NCI-H2227 treated with DMSO at 0.1 percent for 48 hours (cell line): ENCODE measurements at places on chromosomes 5 and 9.

- peak; percentile 48 for DNase-seq
Measured at GRCh38 chr5:135329066-135329912, 69.7 kb downstream of the MACROH2A1 start.

- DNase-seq: no peak
Measured at GRCh38 chr9:82677086-82677485, 385.9 kb downstream of the RASEF start.

GRCh38 chr5:14445013-14445412, 136.6 kb upstream of the OTULINL start:
- DNase-seq: no peak

DNA sequence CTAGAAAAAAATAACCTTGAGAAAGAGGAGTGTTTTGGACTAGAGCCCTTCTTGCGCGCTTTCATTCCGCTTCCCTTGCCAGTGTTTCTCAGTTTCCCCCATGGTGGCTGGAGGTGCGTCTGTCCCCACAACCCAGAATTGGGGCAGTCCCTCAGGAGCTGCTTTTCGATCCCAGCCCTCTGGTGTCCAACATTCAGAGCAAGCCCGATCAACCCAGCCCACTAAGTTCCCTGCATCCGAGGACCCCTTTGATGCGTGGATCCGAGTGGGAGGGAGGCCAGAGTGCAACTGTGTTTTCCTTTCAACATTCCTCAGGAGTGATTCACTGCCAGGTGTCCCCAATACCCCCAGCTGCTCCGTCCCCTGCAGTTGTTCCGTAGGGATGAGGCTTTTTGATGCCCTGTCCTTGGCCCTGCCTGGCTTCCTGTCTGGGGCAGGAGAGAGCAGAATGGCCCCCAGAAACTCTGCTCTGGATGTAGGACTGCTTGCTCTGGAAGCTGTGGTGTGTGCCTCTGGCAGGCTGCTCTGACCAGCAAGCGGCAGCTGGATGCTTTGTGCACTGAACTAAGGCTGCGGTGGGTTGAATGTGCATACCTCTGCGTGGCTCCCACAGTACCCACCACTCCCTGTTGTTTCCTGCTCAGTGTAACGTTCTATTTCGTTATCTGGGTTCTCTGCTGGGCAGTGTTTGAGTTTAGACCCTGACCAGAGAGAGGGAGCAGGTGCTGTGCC, 117.5 kb downstream of the BOD1 start:
- no peak for DNase-seq

DNA sequence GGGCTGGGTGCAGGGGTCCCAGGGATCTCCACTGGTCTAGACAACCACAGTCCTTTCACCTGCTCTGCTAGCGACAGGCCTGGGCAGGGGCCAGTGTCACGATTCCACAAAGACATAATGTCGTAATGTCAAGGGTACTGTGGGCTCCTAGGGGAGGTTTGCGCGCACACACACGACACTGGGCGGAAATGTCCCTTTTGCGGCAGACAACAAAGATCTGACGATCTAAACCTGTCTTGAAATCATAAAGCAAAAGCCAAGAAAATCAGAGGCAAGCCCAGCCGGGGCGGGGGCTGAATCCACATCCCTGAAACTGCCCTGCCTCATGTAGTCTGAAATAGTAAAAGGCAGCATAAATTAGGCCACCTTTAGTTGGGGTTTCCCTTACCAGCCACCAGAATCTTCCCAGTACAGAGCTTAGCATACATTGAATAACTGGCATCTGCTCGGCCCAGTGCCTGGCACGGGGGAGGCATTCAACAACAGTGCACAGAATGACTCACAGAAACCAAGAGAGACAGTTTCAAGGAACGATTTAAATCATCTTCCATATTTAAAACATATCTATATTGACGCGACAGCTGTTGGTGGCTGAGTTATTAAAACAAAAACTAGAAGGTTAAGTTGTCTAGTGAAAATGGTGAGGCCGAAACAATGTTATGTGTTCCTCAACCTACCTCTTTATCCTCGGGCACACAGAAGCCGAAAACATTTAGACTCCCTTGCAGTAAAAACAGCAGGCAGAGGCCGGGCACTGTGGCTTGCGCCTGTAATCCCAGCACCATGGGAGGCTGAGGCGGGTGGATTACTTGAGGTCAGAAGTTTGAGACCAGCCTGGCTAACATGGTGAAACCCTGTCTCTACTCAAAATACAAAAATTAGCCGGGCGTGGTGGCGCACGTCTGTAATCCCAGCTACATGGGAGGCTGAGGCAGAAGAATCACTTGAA, 151.0 kb downstream of the MYO10 start:
- DNase-seq: no peak

DNA sequence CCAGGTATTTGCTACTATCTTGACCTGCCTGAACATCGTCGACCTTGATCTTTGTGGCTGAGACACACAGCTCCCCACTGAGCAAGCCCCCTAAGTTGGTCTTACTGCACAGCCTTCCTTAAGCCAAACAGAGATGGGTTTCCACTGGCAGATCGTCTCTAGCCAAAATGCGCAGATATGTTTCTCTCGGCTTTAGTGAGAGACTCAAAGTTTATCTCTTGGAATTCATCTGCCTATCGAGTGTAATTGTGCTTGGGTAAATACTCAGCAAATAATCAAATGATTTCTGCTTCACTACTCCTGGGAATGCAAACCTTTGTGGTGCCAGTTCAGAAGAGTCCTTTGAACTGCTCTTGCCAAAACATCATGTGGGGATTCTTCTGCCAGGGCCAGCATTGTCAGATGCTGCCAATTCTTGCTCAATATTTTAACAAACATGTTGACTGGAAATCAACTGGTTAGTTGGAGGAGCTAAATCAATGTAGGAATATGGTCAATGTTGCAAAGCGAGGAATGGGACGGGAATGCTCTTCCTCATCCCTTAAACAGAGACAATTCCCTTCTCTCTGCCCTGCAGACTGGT, 141.2 kb upstream of the SLC28A3 start:
- no peak for DNase-seq

GRCh38 chr9:133188006-133188842, 20.8 kb downstream of the OBP2B start:
- DNase-seq: no peak

DNA sequence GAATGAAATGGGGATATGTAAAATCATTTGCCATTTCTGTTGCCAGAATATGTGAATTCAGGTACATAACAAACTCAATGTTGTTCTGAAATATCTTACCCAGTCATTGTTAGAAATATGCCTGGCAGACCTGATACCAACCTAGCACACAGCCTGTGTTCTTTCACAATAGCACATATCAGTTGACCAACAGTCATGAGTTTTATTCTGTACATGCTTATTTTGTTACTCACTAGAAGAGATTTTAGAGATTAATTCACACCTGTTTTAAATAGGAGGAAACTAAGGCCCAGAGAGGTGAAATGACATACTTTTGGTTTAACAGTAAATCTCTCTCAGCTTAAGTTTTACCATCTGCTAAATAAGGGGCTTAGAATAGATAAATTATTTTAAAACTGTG, 8.4 kb upstream of the PPP1R2B start:
- no peak for DNase-seq

DNA sequence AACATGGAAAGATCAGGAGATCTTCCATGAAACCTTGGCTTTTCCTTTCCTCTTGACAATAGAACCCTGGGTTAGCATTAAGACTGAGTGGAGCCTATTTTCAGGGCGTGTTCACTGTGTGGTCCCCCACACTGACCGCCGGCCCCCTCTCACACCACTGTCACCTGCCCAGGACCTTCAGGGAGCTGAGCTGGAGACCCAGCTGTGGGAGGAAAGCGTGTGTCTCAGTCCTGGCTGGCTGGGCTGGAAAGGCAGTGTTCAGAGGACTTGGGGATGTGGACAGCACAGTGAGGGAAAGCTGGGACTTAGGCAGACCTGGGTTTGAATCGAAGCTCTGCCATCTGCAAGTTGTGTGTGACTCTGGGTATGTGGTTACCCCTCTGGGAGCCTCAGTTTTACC, 268.1 kb downstream of the NSG2 start:
- DNase-seq: no peak

GRCh38 chr9:16964228-16964627, 93.8 kb upstream of the BNC2 start:
- DNase-seq: no peak

GRCh38 chr9:33311953-33312352, 21.6 kb downstream of the NFX1 start:
- no peak for DNase-seq

- DNase-seq: no peak
Measured at GRCh38 chr5:178237431-178238312, 5.1 kb upstream of the PHYKPL start.

- no peak for DNase-seq
Measured at GRCh38 chr9:116465576-116466270, 221.4 kb upstream of the TRIM32 start.

- DNase-seq: no peak
Measured at GRCh38 chr9:77435688-77436087, 212.4 kb downstream of the GNA14 start.

GRCh38 chr9:119027901-119028699, 341.1 kb downstream of the BRINP1 start:
- no peak for DNase-seq

DNA sequence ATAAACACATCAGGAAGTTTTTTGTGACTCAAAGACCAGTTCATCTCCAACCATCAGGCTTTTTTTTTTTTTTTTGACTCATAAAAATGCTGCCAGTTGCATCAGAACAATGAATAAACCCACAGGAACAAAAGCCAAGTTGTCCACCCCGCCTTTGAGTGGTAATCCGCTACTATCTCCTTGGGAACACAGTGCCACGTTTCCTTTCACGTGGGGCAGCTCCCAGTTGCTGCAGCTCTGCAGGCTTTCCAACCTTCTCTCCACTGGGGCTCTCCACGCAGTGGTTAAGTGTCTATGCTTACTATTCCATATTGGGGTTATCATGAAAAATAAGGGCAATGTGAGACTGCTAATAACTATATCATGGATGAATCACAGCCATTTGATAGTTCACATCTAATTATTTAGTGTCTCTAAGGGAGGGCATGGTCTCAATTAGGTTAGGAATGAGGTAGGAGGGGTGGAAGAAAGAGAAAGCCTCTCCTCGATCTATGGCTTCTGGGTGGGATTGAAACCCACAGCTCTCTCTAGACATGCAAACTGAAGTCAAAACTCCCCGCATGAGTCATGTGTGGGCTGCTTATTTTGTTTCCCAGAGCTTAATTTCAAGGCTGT, 55.8 kb upstream of the ACTBL2 start:
- no peak for DNase-seq

- DNase-seq: no peak
Measured at GRCh38 chr5:5420251-5420650, 2.2 kb upstream of the ICE1 start.

DNA sequence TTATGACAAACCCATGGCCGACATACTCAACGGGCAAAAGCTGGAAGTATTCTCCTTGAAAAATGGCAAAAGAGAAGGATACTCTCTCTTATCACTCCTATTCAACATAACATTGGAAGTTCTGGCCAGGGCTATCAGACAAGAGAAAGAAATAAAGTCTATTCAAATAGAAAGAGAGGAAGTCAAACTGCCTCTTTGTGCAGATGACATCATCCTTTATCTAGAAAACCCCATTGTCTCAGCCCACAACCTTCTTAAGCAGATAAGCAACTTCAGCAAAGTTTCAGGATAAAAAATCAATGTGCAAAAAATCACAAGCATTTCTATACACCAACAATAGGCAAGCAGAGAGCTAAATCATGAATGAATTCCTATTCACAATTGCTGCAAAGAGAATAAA, 1799.9 kb upstream of the ACO1 start:
- DNase-seq: no peak

GRCh38 chr5:125926172-125926571, 497.0 kb upstream of the GRAMD2B start:
- no peak for DNase-seq

- no peak for DNase-seq
Measured at GRCh38 chr5:112059579-112060135, 302.7 kb upstream of the NREP start.

GRCh38 chr5:6483880-6484382, 35.3 kb downstream of the UBE2QL1 start:
- no peak for DNase-seq

- peak; percentile 5 for DNase-seq
Measured at GRCh38 chr9:107016383-107016782, 153.4 kb downstream of the ZNF462 start.

DNA sequence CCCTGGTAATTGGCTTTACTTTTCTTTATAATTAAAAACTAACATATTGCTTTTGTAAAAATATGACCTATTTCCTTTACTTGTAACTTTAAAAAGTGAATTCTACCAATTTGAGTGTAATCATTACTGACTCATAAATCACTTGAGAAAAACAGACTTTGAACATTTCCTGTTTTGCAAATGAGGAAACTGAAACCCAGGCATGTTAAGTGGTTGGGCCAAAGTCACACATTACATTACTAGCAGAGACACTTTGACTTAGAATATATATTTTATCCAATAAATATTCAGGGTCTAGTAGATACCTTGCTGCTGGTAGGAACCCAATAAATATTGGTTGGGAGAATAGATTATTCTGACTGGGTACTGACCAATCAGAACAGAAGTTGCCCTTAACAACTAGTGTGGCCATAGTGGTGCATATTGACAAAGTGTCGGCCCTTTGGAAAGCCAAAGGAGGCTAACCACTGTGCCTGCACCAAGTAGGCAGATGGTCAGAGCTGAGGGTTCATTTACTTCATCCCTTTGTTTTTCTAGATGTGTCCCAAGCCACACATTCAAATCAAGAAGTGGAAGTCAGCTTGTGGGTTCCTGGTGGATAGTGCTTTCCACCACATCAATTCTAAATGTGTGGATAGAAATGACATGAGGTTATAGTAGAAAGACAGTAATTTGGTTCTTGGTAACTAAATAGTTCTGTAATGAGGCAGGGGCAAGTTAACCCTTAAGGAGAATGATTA, 365.1 kb upstream of the RIOK2 start:
- no peak for DNase-seq

- DNase-seq: no peak
Measured at GRCh38 chr5:142315096-142315900, 9.5 kb downstream of the SPRY4 start.

GRCh38 chr9:86703346-86703745, 244.0 kb downstream of the GAS1 start:
- no peak for DNase-seq

DNA sequence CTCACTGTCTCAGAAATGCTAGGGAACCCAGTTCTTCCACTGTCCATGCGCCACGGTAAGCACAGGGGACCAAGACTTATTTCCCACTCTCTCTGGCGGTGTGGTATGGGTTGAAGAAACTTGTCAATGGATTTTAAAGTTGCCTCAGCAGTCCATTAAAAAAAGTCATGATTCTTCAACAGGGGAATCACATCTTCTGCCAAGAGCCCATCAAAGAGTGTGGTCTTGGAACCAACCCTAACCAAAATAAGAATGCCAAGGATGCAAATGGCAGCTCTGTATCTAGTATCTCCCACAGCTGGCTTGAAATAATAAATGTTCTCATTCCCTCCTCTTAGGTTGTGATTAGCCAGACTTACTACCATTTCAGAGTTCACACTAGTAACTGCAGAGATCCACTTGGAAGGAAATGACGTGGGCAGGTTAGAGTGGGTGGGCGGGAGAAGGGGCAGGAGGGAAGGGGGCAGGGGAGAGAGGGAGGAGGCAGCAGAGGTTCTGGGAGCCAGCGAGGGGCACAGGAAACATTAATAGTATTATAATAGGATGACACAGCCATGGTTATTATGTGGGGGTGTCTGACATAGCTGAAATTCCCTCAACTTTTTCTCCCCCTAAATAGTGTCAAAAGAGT, 17.6 kb downstream of the PTCH1 start:
- DNase-seq: no peak
